H54 (cell line): ENCODE measurements at places on chromosomes 11 and 22.

DNA sequence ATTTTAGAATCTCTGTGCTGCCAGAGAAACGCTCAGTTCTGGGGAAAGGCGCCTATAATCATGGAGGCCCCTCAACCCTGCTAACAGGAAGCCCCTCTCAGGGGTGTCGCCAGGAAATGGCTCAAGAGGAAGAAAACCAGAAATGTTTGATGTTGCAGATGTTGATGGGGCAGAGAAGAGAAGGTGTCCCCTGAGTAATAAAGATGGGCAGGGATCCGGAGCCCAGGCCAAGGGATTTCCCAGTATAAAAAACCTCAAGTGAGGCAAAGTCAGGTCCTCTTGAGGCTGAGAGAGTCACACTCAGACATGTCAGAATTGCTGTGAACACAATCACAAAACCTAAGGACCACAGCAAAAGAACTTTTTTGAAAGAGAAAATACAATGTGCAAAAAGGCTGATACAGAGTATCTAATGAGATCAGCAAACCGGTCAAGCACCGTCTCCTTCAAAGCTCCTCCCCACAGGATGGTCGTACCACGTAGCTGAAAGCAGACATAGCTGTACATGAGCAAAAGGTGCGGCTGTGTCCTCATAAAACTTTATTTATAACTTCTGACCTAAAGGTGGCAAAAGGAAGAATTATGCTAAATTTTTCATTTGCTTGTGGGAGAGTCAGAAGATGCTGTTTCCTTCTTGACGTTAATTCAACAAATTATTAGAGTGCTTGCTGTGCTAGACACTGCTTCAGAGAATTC, 12.2 kb downstream of the MOV10L1 start:
- no peak for DNase-seq

GRCh38 chr11:108914211-108914610, 249.3 kb downstream of the DDX10 start:
- no peak for DNase-seq

DNA sequence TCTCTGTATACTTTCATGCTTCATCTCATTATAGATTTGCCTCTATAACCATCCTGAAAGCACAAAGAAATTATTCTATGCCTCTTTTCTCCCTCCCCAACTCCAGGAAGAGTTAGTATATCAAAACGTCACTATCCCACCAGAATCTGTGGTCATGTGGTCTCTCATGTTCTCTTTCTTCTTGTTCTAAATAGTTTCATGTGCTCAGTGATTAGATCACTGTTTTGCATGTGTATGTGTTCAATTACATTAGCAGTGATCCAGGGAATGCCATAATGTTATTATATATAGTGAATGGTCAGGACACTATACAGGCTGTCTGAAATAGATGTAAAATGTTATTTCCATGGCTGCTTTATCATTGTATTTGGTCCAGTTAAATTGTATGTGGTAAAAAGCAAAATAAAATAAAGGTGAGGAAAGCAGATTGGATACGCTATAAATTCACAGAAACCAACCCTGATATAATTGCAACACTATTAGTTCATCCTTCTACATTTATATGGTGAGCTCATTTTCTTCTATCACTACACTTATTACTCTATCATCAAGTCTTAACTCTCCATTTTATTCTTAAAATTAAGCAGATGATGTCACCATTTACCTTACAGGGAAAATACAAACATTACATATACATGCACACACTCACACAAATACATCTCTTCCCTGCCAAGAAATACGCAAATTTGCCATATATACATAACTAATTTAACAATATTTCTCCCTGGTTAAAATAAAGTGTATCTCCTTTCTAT, 26.9 kb upstream of the ANO5 start:
- DNase-seq = no peak

DNA sequence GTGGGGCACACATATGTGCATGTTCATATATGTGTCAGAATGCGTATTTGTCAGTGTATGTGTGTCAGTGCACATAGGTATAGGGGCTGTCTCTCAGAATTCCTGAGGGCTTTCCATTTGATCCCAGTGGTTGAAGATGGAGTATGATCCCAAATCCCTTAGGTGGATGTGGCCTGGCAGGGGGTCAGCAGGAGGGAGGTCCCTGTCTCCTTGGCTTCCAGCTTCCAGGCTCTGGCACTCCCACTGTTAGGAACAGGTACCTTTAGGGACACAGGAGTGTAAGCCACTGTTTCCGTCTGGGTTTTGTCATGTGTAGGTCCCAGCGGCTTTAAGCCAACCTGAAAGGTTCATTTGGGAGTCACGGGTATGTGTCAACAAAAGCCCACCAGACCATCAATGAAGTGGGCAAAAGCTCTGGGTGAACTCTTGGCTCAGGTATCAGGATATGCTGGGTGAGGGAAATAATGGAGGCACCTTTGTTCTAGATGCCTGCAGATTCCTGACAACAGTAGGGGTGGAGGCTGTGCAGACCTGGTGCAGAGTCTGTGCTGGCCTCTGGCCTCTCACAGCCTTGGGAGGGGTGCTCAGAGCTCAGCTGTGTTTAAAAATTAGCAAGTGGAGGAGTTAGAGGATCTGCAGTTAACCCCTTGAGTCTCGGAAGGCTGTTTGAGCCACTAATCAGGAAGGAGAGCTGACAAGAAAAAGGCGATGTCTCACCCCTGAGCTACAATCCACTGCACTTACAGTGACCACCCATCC, 9.0 kb downstream of the KCNQ1OT1 start:
- no peak for DNase-seq

DNA sequence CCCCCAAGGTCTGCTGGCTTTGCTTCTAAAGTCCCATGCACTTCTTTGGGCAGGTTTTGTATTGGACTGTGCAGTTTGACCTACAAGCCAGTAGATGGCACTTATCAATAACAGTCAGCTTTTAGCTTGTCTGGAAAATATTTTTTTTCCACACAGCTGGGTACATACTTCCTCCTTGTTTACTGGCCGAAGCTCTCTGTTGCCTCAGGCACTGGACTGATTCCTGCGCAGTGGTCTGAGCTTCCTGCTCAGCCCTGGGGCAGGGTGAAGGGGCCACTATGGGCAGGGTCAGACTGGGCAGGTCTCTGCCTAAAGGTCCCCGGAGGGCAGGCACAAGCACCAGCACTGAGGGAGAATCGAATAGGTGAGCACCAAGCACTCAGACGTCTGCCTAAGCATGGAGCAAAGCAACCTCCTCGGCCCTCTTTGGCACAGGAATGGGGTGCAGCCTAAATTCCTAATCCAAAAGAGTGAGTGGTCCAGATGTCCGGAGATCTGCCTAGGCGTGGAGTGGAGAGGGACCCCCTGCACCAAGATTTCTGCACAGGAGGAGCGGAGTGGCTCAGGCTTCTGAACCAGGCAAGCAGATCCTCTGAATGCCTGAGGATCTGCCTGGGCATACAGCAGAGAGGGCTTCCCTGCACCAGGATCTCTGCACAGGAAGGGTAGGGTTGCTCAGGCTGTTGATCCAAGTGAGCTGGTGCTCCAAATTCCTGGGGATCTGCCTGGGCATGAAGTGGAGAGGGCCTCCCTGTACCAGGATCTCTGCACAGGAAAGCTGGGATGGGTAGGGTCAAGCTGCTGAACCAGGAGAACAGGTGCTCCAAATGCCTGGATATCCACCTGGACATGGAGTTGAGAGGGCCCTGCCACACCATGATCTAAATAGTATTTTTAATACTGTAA, 105.9 kb upstream of the C11orf58 start:
- no peak for DNase-seq

DNA sequence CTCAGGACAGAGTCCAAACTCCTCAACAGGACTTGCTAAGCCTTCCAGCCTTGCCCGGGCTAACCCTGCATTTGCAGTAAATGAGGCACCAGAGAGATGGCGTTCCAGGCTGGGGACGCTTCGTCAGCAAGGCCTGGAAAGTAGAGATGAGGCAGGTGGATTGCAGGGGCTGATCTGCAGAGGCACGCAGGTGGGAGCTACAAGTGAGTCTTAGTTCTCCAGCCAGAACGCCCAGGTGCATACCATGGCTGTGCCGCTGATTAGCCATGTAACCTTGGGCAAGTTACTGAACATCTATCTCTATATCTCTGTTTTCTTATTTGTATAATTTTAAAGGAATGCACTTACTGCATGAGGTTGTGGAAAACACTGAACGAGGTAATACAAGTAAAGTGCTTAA, 52.7 kb upstream of the BARX2 start:
- DNase-seq = no peak

GRCh38 chr11:119763071-119763728, 34.2 kb upstream of the NECTIN1 start:
- no peak for DNase-seq
